NCI-H1048 (cell line): ENCODE measurements at places on chromosomes 11 and 22.

GRCh38 chr11:117903505-117904382, 25.5 kb downstream of the TMPRSS13 start:
- DNase-seq: no peak

DNA sequence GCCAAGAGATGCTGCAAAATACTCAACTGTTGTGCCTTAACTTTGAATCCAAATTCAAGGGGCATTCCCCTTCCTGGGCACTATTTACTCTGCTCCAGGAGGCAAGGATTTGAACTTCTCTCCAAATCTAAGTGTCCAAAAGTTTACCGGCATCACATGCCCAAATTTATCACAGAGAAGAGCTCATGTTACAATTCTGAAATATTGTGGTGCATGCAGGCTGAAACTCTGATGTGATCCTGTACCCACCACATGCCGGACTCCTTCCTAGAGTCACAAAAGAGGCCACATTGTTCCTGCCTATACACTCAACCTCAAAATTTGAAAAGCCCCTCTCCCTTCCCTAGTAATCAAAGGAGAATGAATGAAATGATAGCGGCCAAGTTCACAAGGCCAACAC, 1.3 kb downstream of the TRAF6 start:
- DNase-seq: no peak

DNA sequence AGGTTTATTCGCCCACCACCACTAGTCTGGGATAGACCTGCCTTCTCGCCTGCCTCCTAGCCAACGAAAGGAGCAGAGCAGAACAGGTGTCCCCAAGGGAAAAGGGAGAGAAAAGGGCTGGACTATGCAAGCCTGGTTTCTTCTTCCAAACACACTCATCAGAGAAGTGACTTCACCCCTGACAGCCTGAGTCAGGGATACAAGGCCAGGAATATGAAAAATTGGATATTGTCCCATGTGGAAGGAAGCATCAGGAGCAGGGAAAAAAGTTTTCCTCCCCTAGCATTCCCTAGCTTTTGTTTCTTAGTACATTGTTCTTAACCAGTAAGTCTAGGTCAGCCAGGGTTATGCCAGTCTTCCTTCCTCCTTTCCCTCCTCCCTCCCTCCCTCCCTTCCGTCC, 56.9 kb upstream of the TNRC6B start:
- no peak for DNase-seq

DNA sequence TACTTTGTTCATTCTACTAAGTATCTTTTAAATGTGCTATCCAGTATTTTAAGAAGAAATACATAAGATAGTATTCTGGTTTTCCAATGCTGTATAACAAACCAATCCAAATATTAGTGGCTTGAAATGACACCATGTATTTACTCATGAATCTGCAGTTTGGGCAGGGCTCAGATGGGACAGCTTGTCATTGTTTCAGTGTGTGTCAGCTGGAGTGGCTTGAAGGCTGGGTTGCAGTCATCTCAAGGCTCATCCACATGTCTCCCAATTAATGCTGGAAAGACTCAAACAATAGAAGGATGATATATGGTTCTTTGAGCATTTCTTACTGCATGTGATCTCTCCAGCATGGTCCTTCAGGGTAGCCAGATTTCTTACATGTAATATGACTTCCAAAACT, 146.2 kb downstream of the ARHGAP42 start:
- DNase-seq: no peak

DNA sequence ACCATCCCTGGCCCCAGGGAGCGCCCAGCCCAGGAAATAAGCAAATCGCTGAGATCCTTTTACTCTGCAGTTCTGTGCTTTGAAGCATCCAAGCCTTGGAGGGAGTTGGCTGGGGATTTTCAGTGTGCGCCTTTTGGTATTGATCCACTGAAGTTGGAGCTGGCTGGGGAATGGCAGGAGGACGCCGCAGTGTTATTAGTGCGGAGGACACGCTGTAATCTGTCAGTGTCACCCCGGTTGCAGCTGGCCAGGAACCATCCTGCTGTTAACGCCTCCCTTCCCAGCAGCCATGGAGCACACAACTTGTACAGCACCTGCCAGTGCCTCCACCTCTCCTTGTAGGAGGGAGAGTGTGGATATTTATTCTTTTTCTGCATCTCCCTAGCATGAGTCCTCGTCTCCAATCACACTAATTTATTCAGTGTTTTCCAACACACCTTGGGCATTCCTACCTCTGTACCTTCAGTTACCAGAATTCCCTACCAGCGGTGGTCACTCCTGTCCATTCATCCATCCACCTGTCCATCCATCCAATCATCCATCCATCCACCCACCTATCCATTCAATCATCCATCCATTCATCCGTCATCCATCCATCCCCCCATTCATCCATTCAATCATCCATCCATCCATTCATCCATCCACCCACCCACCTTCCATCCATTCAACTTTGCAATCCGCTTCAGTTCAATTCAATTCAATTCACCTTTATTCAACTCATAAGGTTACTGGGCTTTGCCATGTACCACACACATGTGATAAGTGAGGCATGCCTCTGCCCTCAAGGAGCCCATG, 21.9 kb upstream of the EIF3D start:
- no peak for DNase-seq

DNA sequence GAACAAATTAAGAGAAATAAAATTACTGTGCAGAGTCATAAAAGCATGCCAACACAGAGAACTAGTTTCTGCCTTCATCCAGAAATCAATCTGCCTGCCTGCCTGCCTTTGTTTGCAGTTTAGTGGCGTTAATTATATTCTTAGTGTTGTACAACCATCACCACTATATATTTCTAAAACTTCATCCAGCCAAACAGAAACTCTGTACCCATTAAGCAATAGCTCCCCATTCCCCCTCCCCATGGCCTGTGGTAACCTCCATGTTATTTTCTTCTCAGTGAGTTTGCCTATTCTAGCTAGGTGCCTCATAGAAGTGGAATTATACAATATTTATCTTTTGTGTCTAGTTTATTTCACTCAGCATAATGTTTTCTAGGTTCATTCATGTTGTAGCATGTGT, 183.2 kb upstream of the TBCEL start:
- no peak for DNase-seq
